Type B pancreatic cell (in vitro differentiated cells): ENCODE measurements at places on chromosomes 3 and 15. TPM values are rescaled to one million over a fixed set of nuclear protein-coding genes. Genes with fewer than 3 reads are reported as not detected.
A peak's percentile ranks its signal among the peaks of the same experiment; 100 is the strongest.

GRCh38 chr3:15646851-15647511 is 45.4 kb downstream of the BTD start:
- peaks cover 15% of the 10 kb centered on the region for H3K4me1 ChIP-seq
- DNase-seq: no peak
- H3K27me3 ChIP-seq: no peaks in the 10 kb centered on the region
- peaks cover 2% of the 10 kb centered on the region for H3K36me3 ChIP-seq
- no peak overlapping the region for H3K27ac ChIP-seq

GRCh38 chr3:157159037-157159761 is 748 bp downstream of the CCNL1 start:
- H3K36me3 ChIP-seq: peaks cover 47% of the 10 kb centered on the region
- peaks cover 42% of the 10 kb centered on the region for H3K4me1 ChIP-seq
- peak overlapping the region; percentile 98 for H3K4me3 ChIP-seq
- H3K27ac ChIP-seq: peak overlapping the region; percentile 99
- DNase-seq: peak; percentile 79

- H3K4me3 ChIP-seq: no peak overlapping the region
- no peak overlapping the region for H3K27ac ChIP-seq
- H3K36me3 ChIP-seq: peaks cover 25% of the 10 kb centered on the region
- no peaks in the 10 kb centered on the region for H3K4me1 ChIP-seq
- no peaks in the 10 kb centered on the region for H3K27me3 ChIP-seq
- DNase-seq: no peak
Measured at GRCh38 chr15:75884041-75884440, 19.6 kb upstream of the FBXO22 start.

- H3K36me3 ChIP-seq: no peaks in the 10 kb centered on the region
- no peak overlapping the region for H3K4me3 ChIP-seq
- no peak overlapping the region for H3K27ac ChIP-seq
- DNase-seq: no peak
- no peaks in the 10 kb centered on the region for H3K27me3 ChIP-seq
Measured at GRCh38 chr3:36909666-36910065, 35.2 kb downstream of the TRANK1 start.

DNA sequence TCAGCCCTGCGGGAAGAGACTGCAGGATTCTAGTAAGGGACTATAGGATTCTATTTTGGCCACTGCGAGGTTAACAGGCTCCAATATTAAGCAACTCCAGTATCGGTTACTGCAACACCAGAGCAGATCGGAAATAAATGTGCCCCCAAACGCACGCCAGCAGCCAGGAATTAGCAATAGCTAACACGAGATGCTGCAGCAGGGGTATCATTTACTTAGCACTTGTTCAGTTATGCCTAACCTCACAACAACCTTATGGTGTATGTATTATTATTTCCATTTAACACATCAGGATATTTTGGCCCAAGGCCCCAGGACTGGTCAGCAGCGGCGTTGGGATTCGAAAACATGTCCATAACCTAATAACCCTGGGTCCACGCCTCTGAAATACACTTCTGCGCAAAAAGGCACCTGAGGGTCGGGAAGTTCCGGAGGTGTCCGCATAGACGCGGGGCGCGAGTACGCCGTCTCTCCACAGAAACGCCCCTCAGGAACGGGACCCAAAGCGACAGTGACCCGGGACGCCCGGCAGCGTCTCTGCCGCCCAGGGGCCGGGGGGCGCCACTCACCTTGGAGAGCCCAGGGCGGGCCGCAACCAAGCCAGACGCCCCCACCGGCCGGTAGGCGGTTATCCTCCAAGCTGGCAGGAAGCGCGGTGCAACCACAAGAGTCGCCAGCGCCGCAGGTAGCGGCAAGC is 681 bp downstream of the PIK3CB start:
- H3K4me1 ChIP-seq: peaks cover 7% of the 10 kb centered on the region
- peaks cover 12% of the 10 kb centered on the region for H3K36me3 ChIP-seq
- no peaks in the 10 kb centered on the region for H3K27me3 ChIP-seq
- H3K27ac ChIP-seq: peak overlapping the region; percentile 57
- no peak for DNase-seq
- peak overlapping the region; percentile 91 for H3K4me3 ChIP-seq

DNA sequence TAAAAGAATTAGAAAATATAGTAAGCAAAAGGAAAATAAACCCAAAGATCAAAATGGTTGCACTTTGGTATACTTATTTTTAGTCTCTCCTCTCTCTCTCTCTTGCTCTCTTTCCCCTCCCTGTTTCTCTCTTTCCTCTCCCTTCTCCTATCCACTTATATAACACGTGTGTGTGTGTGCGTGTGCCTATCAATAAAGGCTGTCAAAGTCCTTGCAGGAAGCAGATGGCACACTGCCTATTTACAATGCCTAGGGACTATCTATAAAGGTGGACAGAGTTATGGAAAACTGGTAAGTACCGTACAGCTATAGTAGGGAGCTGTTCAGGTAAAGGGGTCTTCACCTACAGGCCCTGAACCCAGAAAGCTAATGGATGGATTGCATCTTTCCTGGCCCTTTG is 161.6 kb downstream of the SQOR start:
- H3K4me1 ChIP-seq: no peaks in the 10 kb centered on the region
- no peak overlapping the region for H3K4me3 ChIP-seq
- peaks cover 20% of the 10 kb centered on the region for H3K27me3 ChIP-seq
- no peak overlapping the region for H3K27ac ChIP-seq
- no peak for DNase-seq

- DNase-seq: no peak
- no peaks in the 10 kb centered on the region for H3K36me3 ChIP-seq
- H3K4me3 ChIP-seq: no peak overlapping the region
- peaks cover 11% of the 10 kb centered on the region for H3K4me1 ChIP-seq
Measured at GRCh38 chr3:9308298-9308990, 54.4 kb upstream of the THUMPD3 start.

Gene CHRNA7
- total RNA-seq: 5.3 and 10.5 TPM in 2 replicates
